ENCODE measurements at places on chromosomes 5 and 9.

DNA sequence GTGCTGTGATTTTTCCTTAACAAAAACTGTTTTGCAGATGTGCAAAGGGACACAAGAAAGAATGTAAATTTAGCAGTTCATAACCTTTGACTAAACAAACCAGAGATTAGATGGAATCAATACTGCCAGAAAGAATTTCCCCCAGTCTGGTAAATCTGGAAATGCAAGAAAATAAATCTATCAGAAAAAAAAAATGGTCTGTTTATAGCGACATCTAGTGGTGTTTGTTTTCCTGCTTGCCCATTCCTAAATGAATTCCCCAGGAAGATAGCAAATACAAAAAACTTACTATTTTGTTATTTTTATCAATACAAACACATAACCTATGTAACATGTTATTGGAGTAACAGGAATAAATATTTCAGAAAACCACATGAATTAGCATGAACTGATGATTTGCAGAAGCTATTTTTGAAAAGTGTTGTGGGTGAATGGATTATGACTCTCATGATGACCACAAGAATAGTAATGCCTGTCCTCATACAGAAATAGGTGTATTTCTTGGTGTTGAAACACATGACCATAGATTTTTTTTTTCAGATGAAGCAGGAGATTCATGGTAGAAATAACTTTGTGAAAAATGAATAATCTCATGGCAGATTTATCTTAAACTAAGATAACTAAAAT, 1703.8 kb downstream of the MAT2B start:
- no peak for DNase-seq
- no peaks in the 10 kb centered on the region for H3K27me3 ChIP-seq
- H3K27ac ChIP-seq = peak overlapping the region; percentile 43
- H3K4me1 ChIP-seq = peaks cover 22% of the 10 kb centered on the region
- no peaks in the 10 kb centered on the region for H3K36me3 ChIP-seq

GRCh38 chr9:107222020-107222522, 61.0 kb upstream of the RAD23B start:
- H3K4me3 ChIP-seq = peak overlapping the region; percentile 74
- H3K4me1 ChIP-seq = peaks cover 17% of the 10 kb centered on the region
- H3K27ac ChIP-seq = peak overlapping the region; percentile 75
- H3K27me3 ChIP-seq = no peaks in the 10 kb centered on the region
- H3K36me3 ChIP-seq = no peaks in the 10 kb centered on the region
- DNase-seq = no peak

- peaks cover 17% of the 10 kb centered on the region for H3K4me1 ChIP-seq
- H3K27me3 ChIP-seq = no peaks in the 10 kb centered on the region
- no peak overlapping the region for H3K27ac ChIP-seq
Measured at GRCh38 chr5:204462-204861, 13.2 kb downstream of the LRRC14B start.

GRCh38 chr9:100637787-100638186, 59.9 kb downstream of the CAVIN4 start:
- H3K27ac ChIP-seq = no peak overlapping the region
- H3K27me3 ChIP-seq = peaks cover 1% of the 10 kb centered on the region

GRCh38 chr5:66515209-66515608, 81.0 kb upstream of the MAST4 start:
- peaks cover 8% of the 10 kb centered on the region for H3K27me3 ChIP-seq
- H3K36me3 ChIP-seq = no peaks in the 10 kb centered on the region
- no peak for DNase-seq
- H3K4me1 ChIP-seq = peaks cover 3% of the 10 kb centered on the region
